ENCODE measurements at places on chromosomes 6 and 20.

DNA sequence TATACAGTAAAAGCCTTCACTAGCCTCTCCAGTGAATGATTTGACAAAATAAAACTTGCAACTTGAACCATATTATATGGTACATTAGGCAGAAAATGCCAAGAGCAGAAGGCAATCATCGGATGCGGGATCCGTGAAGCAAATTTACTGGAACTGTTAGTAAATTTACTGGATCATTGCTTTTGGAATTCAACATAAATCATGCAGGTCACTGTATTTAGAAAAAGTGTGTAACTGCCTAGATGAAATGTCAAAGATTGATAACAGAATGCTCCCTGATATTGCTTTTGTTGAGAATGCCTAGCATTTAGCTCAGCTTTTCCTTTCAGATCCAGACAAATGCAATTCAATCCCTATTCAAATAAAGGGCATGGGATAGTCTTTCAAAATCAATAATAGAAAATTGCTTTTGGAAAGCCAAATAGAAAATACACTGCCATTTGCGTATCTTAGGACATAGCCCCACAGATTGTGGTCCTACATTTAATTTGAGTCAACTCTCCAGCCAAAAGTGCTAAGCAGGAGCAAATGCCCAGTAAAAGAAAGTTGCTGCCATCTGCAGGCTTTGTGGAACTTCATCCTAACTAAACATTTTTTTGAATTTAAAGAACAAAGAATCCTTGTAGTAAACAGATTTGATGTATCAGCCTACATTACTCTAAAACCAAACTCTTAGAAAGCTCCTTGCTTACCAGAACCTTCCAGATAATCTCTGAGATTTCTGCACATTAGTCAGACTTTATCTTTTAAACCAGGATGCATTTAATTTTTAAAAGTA, 109.5 kb upstream of the HSF2 start:
- DNase-seq: no peak

GRCh38 chr6:113464960-113465359, 392.2 kb upstream of the MARCKS start:
- DNase-seq: no peak

DNA sequence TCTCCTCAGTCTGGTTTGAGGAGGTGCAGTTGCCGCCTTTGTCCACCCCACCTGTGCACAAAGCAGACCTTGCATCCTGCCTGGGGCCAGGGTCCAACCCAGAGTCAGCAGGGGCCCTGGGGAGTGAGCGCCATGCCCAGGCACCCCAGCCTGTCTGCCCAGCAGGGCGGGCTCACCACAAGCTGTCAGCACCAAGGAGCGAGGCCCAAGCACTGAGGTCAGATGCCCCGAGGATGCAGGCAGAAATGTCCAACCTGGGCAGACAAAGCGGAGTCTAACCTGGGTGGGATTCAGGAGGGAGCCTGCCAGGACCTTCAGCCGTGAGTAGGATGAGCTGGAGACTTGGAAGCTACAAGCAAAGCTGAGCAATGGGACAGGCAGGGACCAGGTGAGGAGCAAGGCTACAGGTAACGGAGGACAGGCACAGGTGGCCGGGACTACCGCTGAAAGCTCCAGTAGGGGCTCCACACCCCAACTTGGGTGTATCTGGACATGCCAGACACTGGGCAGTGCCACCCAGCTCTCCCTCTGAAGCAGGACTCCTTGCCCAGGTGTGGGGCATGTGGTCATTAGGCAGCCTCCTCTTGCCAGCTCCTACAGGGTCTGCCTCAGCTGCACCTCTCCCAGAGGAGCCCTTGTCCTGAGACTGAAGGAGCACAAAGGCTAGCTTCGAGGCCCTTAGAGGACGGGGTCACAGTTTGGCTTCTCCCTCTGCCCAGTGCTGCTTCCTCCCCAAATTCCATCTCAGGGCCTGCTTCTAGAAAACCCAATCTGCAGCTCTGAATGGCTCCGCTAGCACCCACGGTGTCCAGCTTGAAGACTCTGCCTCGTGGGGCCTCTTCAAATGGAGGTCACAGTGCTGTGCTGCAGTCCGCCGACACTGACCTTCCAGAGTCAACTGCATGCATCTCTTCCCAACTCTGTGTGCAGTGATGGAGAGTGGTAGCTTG, 210.6 kb upstream of the CDYL start:
- no peak for DNase-seq

DNA sequence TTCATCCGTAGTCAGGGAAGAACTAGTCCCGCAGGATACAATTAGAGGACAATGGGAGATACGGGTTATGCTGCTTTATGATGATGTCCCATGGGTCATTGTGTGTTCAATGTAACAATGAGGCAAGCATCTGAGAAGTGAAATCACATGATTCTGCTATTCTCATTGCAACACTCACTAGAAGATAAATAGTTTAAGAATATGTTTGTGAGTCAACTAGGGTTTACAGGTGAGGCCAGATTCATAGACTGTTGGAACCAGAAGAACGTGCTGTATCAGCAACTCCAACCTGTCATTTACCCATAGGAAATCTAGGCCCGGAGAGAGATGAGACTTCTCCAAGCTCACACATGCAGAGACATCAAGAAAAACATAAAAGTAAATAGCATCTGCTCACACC, 80.8 kb downstream of the SCML4 start:
- DNase-seq: no peak

DNA sequence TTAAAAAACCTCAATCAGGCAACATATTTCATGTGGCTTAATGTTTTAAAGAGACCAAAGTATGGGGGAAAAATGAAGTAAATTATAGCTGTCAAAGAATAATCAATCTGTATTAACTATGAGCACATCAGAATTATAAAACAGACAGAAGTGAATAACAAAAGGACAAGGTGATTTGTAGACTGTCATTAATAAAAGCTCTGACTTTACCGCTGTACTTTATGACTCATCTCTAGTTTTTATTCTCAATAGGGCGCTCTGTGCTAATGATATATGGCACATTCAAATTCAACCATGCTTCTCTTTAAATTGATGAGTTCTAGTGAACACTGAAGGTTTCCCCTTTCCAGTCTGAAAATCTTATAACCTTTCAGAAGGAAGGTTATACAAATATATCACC, 72.0 kb downstream of the PREP start:
- DNase-seq: no peak

DNA sequence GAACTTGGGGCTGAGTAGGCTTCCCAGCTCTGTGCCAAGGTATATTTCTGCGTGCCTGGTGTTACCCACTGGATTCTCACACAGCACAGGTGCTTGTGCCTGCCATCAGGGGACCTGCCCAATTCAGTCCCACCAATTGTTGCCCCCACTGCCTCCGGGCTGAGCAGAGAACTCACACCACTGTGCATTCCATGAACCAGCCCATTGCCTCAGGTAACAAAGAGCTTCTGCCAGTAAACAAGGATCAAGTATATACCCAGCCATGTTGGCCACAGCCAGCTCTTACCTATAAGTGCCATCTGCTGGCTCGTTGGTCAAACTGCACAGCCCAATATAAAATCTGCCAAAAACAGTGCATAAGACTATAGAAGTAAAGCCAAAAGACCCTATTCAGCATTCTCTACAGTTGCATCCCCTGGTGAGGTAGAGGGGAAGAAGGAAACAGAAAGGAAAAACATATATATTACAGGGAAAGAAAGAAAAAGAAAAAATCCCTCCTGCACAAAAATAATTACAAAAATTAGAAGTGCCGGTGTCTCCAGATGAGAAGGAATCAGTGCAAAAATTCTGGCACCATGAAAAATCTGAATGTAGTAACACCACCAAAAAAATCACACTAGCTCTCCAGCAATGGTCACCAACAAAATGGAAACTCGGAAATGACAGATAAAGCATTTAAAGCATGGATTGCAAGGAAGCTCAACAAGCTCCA, 241.4 kb downstream of the IBTK start:
- DNase-seq: no peak

- no peak for DNase-seq
Observed at GRCh38 chr6:159689001-159689400, 4.0 kb downstream of the SOD2 start.

GRCh38 chr20:62298577-62299249, 4.1 kb upstream of the ADRM1 start:
- no peak for DNase-seq

DNA sequence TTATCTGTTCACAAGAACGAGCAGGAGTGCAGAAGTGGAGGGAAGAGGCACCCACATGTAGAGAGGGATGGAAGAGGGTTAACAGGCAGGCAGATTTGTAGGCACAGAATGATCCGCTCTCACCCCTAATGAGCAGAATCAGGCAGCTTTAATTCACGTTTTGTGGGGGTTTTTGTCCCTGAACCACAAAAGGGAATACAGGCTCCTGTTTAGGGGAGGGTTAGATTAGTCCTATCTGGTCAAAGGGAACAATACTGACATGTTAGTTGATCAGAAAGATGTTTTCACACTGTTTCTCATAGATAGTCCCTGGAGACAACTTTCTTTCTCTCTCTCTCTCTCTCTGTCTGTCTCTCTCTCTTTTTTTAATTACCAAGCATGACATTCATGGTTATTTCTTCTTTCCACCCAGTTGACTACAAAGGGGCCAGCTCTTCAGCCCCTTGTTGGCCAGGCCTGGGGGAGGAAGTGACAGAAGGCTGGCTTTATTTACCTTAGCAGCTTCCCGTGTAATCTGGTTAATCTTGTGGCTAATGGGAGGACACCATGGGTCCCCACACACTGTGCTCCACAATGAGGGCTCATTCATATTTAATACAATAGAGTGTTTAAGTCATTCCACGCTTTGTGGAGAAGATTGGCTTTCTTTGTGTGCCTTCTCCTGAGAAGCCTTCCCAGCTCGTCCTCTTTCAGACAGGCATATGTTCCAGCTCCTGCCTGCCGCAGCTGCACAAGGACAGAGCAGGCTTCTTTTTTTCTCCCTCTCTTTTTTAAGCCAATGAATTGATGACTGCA, 958.8 kb downstream of the TFAP2A start:
- DNase-seq: no peak

GRCh38 chr6:15355683-15356099, 109.8 kb downstream of the JARID2 start:
- DNase-seq: no peak

GRCh38 chr20:38002422-38002821, 30.8 kb downstream of the TTI1 start:
- no peak for DNase-seq

DNA sequence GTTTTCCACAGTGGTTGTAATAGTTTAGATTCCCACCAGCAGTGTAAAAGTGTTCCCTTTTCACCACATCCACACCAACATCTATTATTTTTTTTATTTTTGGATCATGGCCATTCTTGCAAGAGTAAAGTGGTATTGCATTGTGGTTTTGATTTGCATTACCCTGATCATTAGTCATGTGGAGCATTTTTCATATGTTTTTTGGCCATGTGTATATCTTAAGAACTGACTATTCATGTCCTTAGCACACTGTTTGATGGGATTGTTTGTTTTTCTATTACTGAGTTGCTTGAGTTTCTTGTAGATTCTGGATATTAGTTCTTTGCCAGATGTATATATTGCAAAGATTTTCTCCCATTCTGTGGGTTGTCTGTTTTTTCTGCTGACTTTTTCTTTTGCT, 820.1 kb downstream of the TENT5A start:
- no peak for DNase-seq

DNA sequence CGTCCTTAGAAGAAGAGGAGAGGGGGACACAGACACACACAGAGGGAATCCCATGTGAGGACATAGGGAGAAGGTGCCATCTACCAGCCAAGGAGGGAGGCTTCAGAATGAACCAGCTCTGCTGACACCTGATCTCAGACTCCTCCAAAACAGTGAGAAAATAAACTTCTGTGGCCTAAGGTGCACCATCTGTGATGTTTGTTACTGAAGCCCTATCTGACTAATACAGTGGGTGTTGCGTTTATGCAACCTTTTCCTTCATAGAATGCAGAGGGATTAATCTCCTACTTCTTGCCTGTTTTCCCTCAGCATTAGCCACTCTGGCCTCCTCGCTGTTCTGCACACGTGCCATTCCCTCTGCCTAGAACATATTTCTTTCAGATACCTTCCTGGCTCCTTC, 81.5 kb upstream of the EDN1 start:
- no peak for DNase-seq
